Activated naive CD8-positive, alpha-beta T cell treated with anti-CD3 and anti-CD28 coated beads for 36 hours (primary cell): ENCODE measurements at places on chromosomes 4 and X.

- no peak for DNase-seq
These were observed 4.7 kb upstream of the SRPK3 start for GRCh38 chrX:153776120-153776599.

DNA sequence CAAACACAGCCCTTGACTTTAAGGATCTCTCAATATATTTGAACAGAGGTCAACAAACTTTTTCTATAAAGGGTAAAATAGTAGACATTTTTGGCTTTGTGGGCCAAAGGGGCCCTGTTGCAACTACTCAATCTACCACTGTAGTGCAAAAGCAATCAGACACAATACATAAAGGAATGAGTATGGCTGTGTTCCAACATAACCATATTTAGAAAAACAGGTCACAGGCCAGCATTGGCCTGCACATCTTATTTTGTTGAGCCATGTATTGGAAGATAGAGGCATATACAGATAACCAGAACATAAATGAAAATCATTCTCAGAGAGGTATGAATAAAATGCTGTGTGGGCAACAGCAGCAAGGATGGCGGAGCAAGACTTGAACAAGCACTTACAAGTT, 49.8 kb downstream of the MID1 start:
- no peak for DNase-seq

DNA sequence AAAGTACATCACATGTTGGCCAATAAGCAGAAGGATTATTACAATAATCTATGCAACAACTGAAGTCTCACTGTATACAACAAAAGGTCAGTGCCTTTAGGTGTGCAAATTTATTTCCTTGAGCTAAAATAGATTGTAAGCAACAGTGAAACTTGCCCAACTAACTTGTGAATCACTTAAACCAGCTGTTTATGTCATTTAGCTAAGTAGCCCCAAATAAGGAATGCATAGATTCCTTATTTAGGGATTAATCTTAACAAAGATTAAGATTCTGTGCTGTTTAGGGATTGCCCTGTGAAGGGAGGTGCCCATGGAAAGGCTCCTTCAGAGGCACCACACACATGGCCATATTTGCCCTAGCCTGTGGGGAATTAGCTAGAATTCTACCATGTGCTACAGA, 168.6 kb downstream of the MAML3 start:
- DNase-seq: no peak

GRCh38 chr4:101977076-101977475, 186.5 kb downstream of the BANK1 start:
- no peak for DNase-seq

- DNase-seq: no peak
These were observed 6.7 kb downstream of the SLC7A11 start for GRCh38 chr4:138235419-138235952.
